ENCODE measurements at places on chromosomes 1 and 21. TPM values are rescaled to one million over a fixed set of nuclear protein-coding genes. Genes with fewer than 3 reads are reported as not detected.

- H3K4me3 ChIP-seq: no peak overlapping the region
- H3K36me3 ChIP-seq: peaks cover 9% of the 10 kb centered on the region
- no peaks in the 10 kb centered on the region for H3K27me3 ChIP-seq
- peak overlapping the region; percentile 89 for H3K27ac ChIP-seq
- peaks cover 49% of the 10 kb centered on the region for H3K4me1 ChIP-seq
Measured at GRCh38 chr1:100396651-100397050, 44.3 kb downstream of the CDC14A start.

DNA sequence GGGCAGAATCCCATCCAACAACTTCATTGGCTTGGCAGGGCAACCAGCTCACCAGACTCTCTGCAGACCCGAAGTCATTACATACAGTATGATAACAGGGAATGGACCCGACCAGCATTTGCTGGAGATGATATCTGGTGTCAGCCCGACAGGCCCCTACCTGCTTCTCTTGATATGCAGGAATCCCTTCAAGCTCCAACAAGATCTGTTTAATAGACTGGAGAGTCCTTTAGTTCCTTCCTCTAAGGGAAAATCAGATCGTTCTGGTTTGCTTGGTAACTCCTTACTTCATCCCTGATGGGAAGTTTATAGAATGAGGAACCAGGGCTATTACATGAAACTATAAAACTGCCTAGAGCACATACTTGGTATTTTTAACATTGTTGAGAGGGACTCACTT lies 61.2 kb downstream of the EDARADD start:
- no peaks in the 10 kb centered on the region for H3K36me3 ChIP-seq
- H3K4me1 ChIP-seq: peaks cover 4% of the 10 kb centered on the region
- H3K27ac ChIP-seq: no peak overlapping the region
- no peak for DNase-seq
- no peaks in the 10 kb centered on the region for H3K27me3 ChIP-seq

DNA sequence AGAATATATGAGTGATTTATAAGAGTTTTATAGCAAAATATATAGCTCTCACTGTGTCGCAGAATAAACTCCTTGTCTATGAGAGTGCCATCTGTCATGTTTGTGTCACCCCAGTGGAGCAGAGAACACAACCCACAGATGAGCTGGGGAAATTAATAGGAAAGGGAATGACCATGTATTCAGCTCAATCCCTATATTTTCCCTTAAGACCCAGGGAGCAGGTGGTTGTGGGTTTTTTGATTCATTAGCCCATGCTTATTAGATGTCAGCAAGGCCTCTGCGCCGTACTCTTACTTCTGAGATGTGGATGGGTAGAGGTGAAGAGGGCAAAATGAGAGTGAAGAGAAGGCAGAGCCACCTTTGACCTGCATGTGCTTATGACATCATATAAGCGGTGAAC lies 4.1 kb upstream of the GREM2 start:
- no peak overlapping the region for H3K27ac ChIP-seq
- no peak for DNase-seq
- peaks cover 4% of the 10 kb centered on the region for H3K27me3 ChIP-seq
- H3K4me3 ChIP-seq: no peak overlapping the region
- H3K36me3 ChIP-seq: no peaks in the 10 kb centered on the region
- H3K4me1 ChIP-seq: peaks cover 19% of the 10 kb centered on the region

Gene TADA1
- 11.7 TPM for total RNA-seq

DNA sequence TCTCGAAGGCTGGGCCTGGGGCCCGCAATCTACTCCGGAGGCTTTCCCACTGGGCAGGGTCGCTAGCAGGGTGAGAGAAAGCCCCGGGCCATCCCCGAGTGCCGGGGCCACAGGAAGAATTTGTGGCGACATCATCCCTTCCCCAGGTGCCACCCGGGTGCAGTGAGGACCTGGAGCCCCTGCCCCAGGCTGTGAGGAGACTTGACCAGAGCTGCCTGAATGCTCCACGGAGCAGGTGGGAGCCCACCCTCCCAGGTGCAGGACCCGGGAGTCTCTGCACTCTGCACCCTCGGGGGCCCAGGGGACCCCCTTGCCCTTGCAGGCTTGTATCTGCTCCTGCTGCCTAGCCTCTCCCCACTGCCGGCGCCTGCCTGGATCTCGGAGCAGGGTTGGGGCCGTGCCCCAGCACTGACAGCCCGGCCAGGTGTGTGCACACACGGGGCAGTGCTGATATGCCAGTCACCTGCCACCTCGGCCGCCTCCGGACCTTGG lies 67.5 kb upstream of the RGS7 start:
- H3K27me3 ChIP-seq: peaks cover 9% of the 10 kb centered on the region
- peaks cover 5% of the 10 kb centered on the region for H3K4me1 ChIP-seq
- no peaks in the 10 kb centered on the region for H3K36me3 ChIP-seq

- no peak for DNase-seq
- H3K27ac ChIP-seq: peak overlapping the region; percentile 80
- peak overlapping the region; percentile 64 for H3K4me3 ChIP-seq
- peaks cover 25% of the 10 kb centered on the region for H3K4me1 ChIP-seq
Measured at GRCh38 chr1:184973272-184974055, 844 bp downstream of the NIBAN1 start.

DNA sequence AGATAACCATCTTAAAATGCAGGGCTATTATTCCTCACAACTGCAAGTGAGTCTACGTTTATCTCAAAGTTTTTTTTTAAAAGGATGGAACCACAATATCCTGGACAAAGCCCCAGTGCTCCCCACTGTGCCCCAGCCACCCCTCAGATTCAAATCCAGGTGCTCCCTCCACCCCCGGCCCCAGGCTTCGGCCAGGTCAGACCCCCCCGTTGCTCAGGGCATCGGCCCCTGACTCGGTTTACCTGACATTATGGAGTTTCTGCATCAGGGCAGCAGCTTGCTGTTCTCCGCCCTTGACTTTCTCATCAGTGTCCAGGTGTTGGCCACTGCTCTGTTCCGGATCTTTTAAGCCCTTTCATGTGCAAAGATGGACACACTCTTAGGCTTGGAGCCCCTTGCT lies 72.9 kb downstream of the SCCPDH start:
- H3K27ac ChIP-seq: no peak overlapping the region
- no peaks in the 10 kb centered on the region for H3K36me3 ChIP-seq
- no peak for DNase-seq
- no peak overlapping the region for H3K4me3 ChIP-seq
- no peaks in the 10 kb centered on the region for H3K4me1 ChIP-seq

DNA sequence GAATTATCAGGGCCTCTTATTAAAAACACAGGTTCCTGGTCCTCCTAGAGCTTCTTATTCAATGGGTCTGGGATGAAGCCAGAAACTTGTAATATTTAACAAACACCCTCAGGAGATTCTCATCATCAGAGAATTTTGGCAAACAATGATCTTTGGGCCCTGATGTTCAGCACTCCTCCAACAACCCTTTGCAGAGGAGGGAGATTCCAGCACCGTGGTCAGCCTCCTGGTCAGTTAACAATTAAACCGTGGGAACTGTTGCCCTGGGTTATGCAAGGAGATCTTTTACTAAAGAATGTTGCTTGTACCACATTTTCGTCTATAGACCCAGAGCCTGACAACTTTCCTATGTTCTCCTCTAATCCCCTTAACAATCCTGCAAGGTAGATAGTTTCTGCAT lies 294.4 kb downstream of the PLPP3 start:
- H3K27ac ChIP-seq: no peak overlapping the region
- no peaks in the 10 kb centered on the region for H3K4me1 ChIP-seq
- no peaks in the 10 kb centered on the region for H3K27me3 ChIP-seq
- no peaks in the 10 kb centered on the region for H3K36me3 ChIP-seq
- no peak overlapping the region for H3K4me3 ChIP-seq

DNA sequence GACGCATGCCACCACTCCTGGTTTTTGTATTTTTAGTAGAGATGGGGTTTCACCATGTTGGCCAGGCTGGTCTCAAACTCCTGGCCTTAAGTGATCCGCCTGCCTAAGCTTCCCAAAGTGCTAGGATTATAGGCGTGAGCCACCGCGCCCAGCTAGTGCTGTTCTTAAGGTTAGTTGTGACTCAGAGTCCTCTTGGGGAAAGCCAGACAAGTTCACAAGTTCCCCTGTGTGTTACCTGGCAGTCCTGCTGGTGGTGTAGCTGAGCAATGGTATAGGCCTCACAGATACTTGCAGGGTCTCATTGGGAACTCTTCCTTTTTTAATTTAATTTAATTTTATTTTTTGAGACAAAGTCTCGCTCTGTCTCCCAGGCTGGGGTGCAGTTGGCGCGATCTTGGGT lies 10.6 kb downstream of the CFAP126 start:
- no peak overlapping the region for H3K4me3 ChIP-seq
- DNase-seq: no peak
- no peaks in the 10 kb centered on the region for H3K27me3 ChIP-seq
- no peaks in the 10 kb centered on the region for H3K4me1 ChIP-seq
- H3K36me3 ChIP-seq: peaks cover 7% of the 10 kb centered on the region
- H3K27ac ChIP-seq: no peak overlapping the region

Gene GPR157
- 1.00 TPM for total RNA-seq

DNA sequence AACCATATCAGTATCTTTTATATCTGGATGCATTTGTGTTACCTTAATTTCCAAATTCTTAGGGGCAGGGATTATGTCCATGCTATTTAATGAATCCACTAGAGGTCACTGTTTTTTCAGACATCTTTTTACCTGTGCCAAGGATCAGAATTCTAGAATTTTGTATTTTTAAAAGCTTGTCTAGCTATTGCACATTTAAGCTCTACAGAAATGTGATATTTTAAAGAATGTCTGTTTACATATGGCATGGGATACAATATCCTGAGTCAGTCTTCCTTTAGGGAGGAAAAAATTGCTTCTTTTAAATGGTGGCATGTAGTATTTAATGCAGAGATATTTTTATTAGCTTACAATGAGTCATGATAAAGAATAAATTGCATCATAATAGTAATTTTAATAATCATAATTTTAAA lies 11.3 kb downstream of the RPAP2 start:
- no peaks in the 10 kb centered on the region for H3K27me3 ChIP-seq
- H3K4me1 ChIP-seq: peaks cover 19% of the 10 kb centered on the region
- H3K27ac ChIP-seq: no peak overlapping the region
- peaks cover 26% of the 10 kb centered on the region for H3K36me3 ChIP-seq

DNA sequence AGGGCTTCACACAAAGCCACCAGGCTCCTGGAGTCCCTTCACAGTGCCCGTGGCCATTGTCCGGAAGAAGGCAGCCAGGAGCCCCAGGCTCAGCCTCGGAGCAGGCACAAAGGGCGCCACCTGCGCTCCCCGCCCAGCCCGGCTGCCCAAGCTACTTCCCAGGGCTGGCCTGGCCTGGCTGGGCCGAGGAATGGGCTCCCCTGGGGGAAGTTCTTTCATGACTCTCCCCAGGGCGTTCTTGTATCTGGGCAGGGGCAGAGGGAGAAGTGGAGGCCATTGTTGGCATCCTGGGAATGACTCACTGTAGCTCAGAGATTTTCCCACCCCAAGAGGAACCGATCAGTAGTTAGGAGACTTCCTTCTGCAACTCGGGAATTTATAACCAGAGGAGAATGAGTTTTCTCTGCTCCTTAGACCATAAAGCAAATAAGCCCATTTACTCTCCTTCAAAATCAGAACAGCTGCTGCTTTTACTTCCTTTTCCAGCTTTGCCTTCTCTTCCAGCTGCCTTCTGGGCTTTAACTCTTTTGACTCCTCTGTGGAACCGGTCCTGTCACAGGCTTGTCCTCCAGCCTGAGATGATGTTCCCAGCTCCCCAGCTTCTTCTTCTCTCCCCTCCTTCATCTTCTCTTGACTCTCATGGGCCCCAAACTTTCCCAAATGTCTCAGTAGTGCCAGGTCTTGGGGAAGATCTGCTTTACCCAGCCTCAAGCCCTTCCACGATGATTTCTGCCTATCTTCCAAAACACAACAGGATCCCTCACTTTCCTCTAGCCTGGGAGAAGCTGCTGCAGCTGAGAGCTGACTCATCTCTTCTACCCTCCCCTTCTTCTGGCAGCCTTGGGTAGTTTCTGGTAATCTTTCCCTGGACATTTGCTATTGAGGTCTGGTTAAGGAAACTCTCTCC lies 118.7 kb upstream of the CD34 start:
- no peaks in the 10 kb centered on the region for H3K4me1 ChIP-seq
- no peak overlapping the region for H3K27ac ChIP-seq
- no peaks in the 10 kb centered on the region for H3K36me3 ChIP-seq
- H3K27me3 ChIP-seq: no peaks in the 10 kb centered on the region

GRCh38 chr1:97980530-97980929 lies 59.7 kb upstream of the DPYD start:
- no peak for DNase-seq
- no peak overlapping the region for H3K4me3 ChIP-seq
- H3K27ac ChIP-seq: no peak overlapping the region
- H3K36me3 ChIP-seq: no peaks in the 10 kb centered on the region

Gene FMO2
- not detected for total RNA-seq

Gene CFAP141
- total RNA-seq: not detected

- H3K36me3 ChIP-seq: no peaks in the 10 kb centered on the region
- H3K4me1 ChIP-seq: no peaks in the 10 kb centered on the region
- DNase-seq: no peak
Measured at GRCh38 chr21:29538115-29538514, 239.4 kb downstream of the BACH1 start.

GRCh38 chr1:35603941-35604340 lies 30.8 kb downstream of the TFAP2E start:
- no peaks in the 10 kb centered on the region for H3K4me1 ChIP-seq
- peaks cover 63% of the 10 kb centered on the region for H3K36me3 ChIP-seq
- no peak overlapping the region for H3K27ac ChIP-seq
- no peak overlapping the region for H3K4me3 ChIP-seq
- no peaks in the 10 kb centered on the region for H3K27me3 ChIP-seq

Gene SLC2A5
- total RNA-seq: not detected

DNA sequence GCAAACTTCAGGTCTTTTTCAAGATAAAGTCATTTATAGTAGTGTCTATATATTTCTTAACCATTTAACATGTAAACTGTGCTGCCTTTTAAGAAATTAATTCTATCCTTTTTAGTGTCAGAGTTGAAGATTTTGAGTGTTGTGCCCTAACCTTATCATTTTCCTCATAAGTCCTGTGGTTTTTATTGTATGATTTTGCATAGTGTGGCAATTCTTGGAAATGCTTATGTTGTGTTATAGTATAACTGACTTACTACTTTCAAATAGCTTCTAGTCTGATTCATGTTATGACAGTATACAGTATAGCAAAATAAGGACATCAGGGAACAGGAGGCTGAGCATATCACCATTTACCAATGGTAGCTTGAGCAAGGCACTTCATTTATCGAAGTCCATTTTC lies 99.1 kb downstream of the PTBP2 start:
- DNase-seq: no peak
- no peaks in the 10 kb centered on the region for H3K27me3 ChIP-seq
- H3K4me3 ChIP-seq: no peak overlapping the region
- H3K27ac ChIP-seq: no peak overlapping the region

Gene KCNT2
- not detected for total RNA-seq

- no peaks in the 10 kb centered on the region for H3K27me3 ChIP-seq
- DNase-seq: no peak
- H3K4me3 ChIP-seq: no peak overlapping the region
Measured at GRCh38 chr1:201640624-201641023, 101.7 kb downstream of the NAV1 start.

DNA sequence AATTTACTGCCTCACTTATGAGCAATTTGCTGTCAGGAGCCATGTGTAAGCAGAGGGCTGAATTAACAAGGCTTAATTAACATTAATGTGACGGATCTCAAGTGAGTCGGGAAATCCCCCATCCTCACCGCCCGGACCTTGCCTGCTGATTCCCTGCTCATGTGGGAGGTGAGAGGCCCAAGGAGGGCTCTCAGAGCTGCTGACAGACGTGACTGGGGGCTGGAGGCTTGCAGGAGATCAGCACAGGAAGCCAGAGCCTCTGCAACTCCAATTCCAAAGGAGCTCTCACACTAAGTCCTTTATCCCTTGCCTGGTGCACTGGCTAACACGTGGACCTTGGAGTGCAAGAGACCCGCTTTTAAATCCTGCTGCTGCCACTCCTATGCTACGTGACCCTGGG lies 19.4 kb downstream of the LRP8 start:
- no peaks in the 10 kb centered on the region for H3K36me3 ChIP-seq
- H3K4me1 ChIP-seq: peaks cover 4% of the 10 kb centered on the region
- H3K4me3 ChIP-seq: no peak overlapping the region

Gene CDC42BPA
- total RNA-seq: 0.77 TPM

GRCh38 chr1:99268021-99268420 lies 3.7 kb downstream of the PLPPR4 start:
- DNase-seq: no peak
- no peak overlapping the region for H3K4me3 ChIP-seq

Gene ALX3
- total RNA-seq: not detected
